SJSA1 (cell line): ENCODE measurements at places on chromosomes 2 and 18. TPM values are rescaled to one million over a fixed set of nuclear protein-coding genes. Genes with fewer than 3 reads are reported as not detected.

GRCh38 chr18:10089881-10090280, 176.1 kb downstream of the VAPA start:
- no peak for DNase-seq

DNA sequence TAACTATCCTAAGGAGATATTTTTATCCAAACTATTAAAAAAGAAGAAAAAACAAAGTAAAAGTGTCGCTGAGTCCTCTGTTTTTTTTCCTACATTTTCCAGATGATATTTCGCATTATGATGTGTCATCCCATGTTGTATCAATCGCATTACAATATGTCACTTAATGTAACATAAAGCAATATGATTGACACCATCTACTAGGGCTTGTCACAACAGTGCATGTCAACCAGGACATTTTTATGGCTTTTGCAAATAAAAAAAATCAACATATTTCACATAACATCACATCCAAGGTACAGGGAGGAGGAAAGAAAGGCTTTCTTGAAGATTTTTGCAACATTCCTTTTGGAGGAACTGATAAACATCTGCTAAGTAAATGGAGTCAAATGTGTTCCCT, 308.9 kb downstream of the ETAA1 start:
- DNase-seq: no peak

- DNase-seq: no peak
Observed at GRCh38 chr2:126966601-126967000, 67.9 kb downstream of the TEX51 start.

DNA sequence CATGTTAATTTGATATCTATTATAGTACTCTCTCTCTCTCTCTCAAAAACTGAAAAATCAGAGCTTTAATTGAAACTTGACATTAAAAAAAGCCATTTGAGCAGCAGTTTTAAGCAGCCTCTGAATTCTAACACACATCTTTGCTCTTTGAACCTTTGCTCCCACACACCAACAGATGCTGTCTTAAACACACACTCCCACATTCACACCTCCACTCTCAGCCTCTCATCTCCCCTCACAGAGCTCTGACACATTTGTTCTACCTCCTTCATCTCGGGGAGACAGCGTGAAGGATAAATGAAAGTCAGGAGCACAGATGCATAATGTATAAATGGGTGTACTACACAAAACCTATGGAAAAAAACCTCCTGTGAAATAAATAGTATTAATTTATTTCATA, 95.2 kb downstream of the NAB1 start:
- no peak for DNase-seq

- no peak for DNase-seq
Observed at GRCh38 chr2:152134488-152135280, 35.8 kb upstream of the CACNB4 start.

DNA sequence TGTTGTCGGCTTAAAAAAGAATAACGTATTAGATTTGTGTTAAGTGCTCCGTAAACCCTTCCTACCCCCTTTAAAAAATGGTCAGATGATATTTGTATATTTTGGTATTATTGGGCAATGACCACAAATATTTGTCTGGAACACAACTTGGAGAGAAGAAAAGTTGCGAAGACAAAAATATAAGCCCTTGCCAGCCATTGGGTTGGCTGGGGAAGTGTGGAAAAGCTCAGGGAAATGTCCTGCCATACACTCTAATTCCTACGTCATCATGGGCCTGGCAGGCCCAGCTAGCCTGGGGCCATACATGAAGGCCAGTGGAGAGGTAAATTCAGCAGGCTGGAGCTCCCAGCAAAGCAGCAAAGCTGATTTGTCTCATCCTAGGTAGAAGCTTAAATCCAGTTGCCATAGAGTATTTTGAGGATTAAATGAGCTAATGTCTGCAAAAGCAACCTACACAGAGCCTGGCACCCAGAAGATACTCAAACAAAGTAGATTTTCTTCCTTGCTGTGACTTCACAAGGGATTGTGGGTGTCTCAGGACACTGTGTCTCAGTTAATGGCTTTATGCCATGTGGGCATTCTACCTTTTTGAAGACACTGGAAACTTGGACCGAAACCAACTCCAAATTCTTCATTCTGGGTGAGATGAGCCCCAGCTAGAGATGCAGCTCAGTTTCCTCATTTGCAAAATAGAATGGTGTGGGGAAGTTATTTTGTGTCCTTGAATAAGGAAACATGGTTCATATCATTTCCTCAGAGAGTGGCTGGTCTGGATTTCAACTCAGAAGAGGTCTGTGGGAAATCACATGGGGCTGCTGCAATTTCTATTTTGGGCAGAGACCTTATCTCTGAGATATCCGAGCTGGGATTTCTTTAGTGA, 87.9 kb upstream of the MAP4K3 start:
- no peak for DNase-seq

DNA sequence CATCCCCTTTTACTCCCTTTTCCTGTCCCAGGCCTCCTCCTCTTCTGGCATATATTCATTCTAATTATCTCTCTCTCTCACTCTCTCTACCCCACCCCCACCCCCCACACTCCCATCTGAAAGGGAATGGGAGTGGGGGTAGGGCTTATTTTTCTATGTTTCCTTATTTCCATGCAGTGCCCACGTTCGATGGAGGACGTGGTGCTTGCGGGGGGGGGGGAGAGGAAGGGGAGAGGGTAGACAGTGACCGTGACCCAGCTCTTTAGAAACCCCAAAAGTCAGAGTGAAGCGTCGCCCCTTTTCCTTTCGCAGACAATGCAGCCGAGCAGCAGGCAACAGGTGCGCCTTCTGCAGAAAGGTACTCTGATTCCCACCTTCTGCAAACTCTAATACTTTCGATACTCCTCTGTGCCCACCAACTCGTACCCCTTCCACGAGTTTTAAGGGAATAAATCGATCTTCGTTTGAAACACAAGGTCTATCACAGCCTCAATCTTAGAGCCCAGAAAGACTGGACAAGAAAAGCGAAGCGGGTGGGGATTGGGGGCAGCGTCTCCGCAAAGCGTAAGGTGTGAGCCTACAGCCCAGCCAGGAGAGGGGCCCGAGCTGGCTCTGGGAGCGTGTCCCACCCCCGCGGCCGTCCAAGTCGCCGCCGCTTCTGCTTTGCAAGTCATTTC, 891 bp upstream of the NR4A2 start:
- no peak for DNase-seq

- DNase-seq: no peak
Observed at GRCh38 chr2:127388423-127389164, 819 bp upstream of the MAP3K2 start.

DNA sequence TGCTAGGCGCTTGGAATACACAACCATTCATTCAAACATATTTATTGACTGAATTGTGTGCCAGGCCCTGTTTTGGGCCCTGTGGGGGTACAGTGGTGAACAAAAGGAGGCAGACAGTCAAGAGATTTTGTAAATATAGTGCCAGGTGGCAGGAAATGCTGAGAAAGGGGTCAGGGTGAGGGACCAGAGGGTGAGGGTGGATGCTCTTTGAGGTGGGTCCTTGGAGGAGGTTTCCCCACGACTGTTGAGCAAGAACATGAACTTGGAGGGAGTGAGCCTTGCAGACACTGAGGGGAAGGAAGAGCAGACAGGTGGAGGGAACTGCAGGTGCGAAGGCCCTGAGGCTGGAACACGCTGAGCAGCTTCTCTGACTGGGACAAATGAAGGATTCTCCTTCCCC, 40.7 kb downstream of the ODC1 start:
- DNase-seq: no peak

- no peak for DNase-seq
Observed at GRCh38 chr2:78408795-78409118, 616.7 kb upstream of the REG3G start.

- no peak for DNase-seq
Observed at GRCh38 chr2:34419856-34420255, 820.8 kb upstream of the FAM98A start.

DNA sequence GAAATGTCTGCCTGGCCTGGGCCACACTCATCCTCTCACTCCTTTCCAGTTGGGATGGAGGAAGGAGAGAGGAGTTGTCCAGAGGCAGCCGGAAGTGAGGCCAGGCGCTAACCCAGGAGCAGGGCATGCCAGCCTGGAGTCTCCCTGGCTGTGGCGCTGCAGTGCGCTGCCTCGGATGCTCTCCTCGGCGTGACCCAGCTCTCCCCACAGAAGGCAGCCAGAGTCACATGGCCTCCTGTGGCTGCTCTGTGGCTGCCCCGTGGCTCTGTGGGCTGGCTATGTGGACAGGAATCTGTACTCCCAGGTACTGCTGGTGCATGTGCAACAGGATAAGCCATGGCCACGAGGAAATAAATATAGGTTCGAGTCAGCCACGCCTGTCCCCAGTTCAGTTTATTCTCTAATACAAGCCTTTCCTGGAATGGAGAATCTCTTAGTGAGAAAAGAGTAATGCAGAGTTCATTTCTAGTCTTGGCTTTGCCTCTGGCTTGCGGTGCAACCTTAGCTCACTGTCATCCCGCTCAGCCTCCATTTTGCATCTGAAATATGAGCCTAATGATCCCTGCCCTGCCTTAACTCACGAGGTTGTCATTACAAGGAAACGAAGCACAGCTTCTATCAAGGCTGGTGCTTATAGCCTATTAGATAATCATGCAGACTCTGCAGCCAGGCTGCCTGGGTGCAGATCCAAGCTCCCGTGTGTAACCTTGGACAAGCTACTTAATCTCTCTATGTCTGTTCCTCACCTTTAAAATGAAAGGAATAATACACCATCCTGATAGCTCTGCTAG, 106.3 kb downstream of the ANTXR1 start:
- DNase-seq: no peak

DNA sequence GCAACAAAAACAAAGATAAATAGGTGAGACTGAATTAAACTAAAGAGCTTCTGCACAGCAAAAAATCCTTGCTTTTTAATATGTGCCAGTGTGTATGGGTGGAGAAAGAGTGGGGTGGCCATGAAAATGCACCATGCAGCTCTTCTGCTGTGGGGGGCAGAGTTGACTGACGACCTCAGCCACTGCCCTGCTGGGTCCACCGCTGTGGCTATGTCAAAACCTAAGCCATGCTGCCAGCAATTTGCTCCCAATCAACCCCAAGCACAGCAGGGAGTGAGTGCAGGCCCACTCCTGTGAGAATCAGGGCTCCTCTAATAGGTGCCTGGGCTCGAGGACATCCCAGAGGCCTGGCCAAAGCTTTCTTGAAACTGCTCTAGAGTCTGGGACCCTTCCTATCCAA, 235.6 kb upstream of the RBBP8 start:
- no peak for DNase-seq

- no peak for DNase-seq
Observed at GRCh38 chr2:17793803-17794354, 22.4 kb upstream of the MSGN1 start.

- DNase-seq: no peak
Observed at GRCh38 chr2:227411320-227411989, 23.7 kb upstream of the SCYGR1 start.

DNA sequence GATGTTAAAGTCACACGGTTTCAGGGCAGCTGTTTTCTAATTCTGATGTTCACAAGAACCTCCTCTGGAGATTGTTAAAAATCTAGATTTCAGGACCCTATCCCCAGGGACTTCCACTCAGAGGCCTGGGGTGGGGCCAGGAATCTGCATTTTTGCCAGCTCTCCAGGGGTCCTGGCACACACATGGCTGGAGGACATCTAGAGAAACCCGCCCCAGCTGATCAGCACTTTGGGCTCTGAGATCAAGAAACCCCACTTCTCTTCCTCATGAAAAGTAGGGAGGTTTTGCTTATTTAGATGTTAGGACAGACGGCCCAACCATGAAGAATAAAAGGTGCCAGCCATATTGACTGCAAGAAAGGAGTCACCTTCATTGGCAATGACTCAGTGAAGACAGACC, 148.8 kb downstream of the TNS1 start:
- DNase-seq: no peak

- DNase-seq: no peak
Observed at GRCh38 chr2:101704046-101704466, 6.5 kb downstream of the MAP4K4 start.

GRCh38 chr2:7866825-7867224, 815.0 kb upstream of the ID2 start:
- no peak for DNase-seq

DNA sequence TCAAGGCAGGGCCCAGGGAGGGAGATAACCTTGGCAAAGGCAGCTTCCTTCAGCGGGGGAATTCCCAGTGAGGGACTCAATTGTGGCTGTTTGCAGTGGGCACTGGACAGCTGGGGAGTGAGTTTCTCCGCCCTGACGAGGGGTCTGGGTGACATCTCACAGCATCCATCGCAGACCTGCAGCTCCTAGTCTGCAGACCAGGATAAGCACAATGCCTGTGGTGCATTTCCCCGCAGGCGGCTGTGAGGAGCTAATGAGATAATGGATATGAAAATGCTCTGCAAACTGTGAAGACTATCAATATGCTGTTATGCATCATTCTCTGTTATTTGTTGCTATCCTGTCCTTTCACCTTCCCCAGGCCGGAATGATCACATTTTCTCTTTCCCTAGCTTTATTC, 30.0 kb upstream of the CYP1B1 start:
- no peak for DNase-seq

DNA sequence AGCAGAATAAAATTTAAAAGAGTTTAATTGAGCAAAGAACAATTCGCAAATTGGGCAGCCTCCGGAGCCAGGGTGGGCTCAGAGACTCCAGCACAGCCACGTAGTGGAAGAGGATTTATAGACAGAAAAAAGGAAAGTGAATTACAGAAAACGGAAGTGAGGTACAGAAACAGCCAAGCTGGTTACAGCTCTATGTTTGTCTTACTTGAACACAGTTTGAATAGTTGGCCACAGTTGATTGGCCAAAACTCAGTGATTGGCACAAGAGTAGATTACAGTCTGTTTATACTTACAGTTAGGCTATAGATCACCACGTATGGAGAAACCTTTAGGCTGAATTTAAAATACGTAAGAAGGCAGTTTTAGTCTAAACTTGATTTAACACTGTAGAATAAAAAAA, 78.8 kb upstream of the NEDD4L start:
- no peak for DNase-seq

GRCh38 chr18:77073336-77074093, 59.1 kb downstream of the MBP start:
- no peak for DNase-seq

DNA sequence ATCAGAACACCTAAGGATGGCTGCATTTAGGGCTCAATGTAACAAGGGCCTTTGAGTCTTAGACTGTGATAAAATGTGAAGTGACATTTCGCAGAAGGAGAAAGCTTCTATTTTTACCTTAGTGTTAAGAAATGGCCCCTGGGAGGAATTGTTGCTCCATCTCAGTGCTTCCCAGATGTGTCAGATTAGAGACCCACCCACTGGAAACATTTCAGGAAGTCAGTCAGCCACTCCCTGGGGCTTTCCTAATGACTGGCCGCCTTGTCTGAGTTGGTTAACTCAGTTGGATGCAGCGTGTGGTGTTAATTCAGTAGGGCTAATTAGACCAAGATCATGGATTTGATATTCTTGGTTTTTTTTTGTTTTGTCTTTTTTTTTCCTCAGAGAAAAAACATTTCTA, 355.9 kb downstream of the PIK3C3 start:
- DNase-seq: no peak

- no peak for DNase-seq
Observed at GRCh38 chr2:85716346-85716914, 22.3 kb downstream of the GNLY start.

GRCh38 chr2:64656379-64656778, 2.7 kb upstream of the SERTAD2 start:
- no peak for DNase-seq

- DNase-seq: no peak
Observed at GRCh38 chr2:21676041-21676440, 552.3 kb downstream of the TDRD15 start.

PRKAG3 gene
- total RNA-seq: not detected in 2 replicates

CRIM1 gene
- 245 and 249 TPM in 2 replicates for total RNA-seq

CD8A gene
- total RNA-seq: not detected in 2 replicates

DNAH7 gene
- under 0.01 TPM in 1 of 2 replicates, not detected in the other for total RNA-seq

GPR148 gene
- total RNA-seq: not detected in 2 replicates

C2orf80 gene
- not detected in 2 replicates for total RNA-seq

ACSL3 gene
- 70.0 and 100.0 TPM in 2 replicates for total RNA-seq

LOXHD1 gene
- not detected in 2 replicates for total RNA-seq

TTN gene
- total RNA-seq: 0.03 TPM in 1 of 2 replicates, not detected in the other

TUBA3E gene
- total RNA-seq: not detected in 2 replicates

IL1RL2 gene
- not detected in 2 replicates for total RNA-seq
